GM23248 (cell line): ENCODE measurements at places on chromosomes 2 and 18.

- no peak for DNase-seq
Measured at GRCh38 chr2:210376694-210377093, 61.7 kb upstream of the MYL1 start.

GRCh38 chr2:236955521-236956030, 130.1 kb upstream of the COPS8 start:
- no peak for DNase-seq

DNA sequence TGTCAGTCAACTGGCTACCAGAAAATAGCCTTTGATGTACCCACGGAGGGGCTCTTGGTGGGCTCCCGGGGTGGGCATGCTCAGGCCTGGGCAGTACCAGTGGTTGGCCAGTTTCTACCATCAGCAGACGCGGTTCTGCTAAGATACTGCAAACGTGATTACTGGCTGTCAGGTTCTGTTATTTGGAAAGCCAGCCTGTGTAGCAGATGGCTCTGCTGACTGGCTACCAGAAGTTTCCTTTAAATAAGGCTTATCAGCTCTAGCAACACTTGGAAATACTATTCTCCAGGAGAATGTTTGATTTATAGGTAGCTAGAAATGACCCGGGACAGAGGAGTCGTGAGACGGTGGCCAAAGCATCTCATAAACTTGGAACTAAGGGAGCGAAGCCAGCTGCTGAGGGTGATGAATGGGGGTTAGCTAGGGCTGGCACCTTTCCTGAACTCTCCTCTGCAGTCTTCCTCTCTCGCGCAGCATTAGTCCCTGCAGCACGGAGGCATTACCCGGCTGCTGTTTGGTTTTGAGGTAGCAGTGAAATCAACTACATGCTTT, 171.9 kb downstream of the AGAP1 start:
- DNase-seq: peak; percentile 53

- peak; percentile 68 for DNase-seq
Measured at GRCh38 chr2:15042801-15043217, 410.3 kb downstream of the LRATD1 start.

- DNase-seq: no peak
Measured at GRCh38 chr18:49767111-49768050, 46.0 kb downstream of the ACAA2 start.

DNA sequence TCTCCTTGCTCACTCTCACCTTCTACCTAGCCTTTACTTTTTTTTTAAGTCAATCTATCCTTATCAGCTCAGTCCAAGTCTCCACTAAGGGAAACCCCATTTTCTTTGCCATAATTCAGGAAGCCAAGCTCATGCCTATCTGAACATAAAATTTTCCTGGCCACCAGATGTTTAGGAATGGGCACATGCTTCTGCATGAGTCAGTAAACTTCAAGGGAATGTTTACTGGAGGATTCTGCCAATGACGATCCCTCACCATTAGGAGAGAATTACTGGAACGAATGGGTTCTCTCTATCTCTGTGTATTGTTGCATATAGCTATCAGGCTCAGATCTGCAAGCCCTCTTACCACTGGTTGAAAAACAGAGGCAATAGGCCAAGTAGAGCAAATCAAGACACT, 731.7 kb upstream of the ZNF804A start:
- DNase-seq: no peak

GRCh38 chr2:81234711-81235110, 930.2 kb upstream of the LRRTM1 start:
- no peak for DNase-seq

DNA sequence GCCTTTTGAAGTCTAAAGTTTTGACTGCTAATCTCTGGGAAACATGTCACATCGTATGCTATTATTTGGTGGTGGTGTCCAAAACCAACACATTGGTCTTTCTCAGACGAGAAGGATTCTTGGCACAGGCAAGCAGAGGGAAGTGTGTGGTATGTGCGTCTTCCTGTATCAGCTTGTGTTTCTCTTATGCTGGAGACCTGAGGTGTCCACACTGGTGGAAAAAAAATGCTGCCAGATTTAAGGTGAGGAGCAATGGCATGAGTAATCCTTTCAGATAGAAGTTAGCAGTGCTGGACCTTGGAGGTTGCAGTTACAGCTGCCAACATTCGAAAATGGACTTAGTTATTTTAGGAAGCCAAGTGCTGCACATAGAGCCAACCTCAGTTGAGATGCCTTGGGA, 11.7 kb upstream of the FHL2 start:
- peak; percentile 31 for DNase-seq
